ENCODE measurements at places on chromosomes 5 and 9.

GRCh38 chr9:127682351-127683136 is 24.2 kb upstream of the CFAP157 start:
- no peak for DNase-seq

DNA sequence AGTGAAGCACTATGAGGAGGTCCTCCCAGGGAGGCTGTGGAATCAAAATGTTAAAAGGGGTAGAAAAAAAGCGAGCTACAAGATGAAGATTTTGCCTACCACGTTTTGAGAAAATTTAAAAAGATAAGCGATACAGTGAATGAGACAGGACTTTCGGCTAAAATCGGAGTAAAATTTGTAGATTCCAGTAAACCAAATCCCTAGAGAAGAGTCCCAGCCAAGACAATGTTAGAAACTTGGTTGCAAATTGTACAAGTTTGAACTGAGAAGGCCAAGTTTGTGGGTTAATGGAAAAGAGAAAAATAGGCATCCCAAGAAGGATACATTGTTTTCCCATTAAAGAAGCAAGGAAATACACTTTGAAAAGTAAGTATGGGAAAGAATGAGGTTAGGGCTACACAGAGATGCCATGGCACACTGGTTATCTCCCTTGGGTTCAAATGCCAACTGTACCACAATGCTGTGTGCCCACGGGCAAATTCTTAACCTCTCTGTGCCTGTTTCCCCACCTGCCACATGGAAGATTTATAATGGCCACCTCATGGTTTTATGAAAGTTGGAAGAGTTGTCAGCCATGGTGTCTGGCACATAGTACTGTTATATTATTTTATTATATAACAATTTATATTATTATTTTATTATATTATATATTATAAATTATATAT is 16.2 kb upstream of the MGAT1 start:
- DNase-seq, result no peak

- no peak for DNase-seq
These were observed 9.6 kb upstream of the CEP72 start for GRCh38 chr5:602466-603035.

DNA sequence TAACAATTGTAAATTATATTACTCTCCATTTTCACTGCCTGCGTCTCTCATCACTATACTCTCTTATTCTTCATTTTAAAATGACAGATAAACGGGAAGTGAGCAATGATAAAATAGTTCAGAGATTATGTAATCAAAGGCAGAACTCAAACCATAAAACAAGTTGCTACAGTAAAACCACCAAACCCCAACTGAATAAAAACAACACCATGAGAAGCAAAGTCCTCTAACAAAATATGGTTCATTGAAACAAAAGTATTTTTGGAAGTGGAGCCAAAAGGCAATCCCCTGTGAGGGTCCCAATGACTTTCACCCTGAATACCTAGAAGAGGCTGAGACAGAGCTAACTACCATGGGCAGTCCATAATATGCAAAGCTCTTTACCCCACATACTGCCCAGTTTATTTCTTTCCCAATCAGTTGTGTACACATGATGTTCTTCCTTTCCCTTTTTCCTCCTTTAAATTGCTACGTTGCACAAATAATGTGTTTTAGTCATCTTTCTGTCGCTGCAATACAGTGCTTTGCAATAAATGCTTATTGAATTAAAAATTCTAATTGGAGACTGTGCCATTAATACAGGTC is 64.0 kb upstream of the PTGER4 start:
- DNase-seq, result no peak

DNA sequence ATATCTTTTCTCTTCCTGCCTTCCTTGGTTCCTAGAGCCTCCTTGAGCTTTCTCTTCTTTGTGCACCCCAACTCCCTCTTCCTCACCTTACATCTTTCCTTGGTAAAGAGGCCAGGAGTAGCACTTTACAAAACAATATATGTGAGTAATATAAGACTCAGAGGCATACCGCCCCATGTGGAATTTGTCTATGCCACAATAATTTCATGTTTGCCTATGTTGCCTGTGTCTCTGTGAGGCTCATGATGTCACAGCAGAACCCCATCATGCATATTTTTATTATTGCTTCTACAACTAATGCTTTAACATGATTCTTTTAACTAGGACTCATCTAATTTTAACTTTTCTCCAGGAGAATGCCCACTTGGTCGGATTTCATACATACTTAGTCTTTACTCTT is 15.0 kb upstream of the LVRN start:
- DNase-seq, result no peak

DNA sequence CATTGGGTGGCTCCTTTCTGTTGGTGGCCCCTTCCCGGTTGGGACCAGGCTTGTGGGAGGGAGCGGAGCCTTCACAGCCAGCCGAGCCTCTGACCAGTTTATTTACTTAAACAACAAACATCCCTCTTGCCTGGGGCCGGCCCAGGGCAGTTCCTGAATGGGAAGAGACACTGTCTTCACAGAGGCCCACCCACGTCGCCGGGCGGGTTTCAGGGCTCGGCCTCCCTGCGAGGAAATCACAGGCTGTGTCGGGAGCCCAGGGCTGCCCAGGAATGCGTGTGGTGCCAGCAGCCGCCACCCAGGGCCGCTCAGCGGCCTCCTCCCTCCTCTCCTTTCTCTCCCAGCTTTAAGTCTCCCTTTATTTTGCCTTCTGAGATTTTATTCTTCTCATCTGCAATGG is 132.5 kb downstream of the HSD17B3 start:
- no peak for DNase-seq

- DNase-seq, result no peak
These were observed 89.2 kb downstream of the THBS4 start for GRCh38 chr5:80124121-80124918.

GRCh38 chr5:33837301-33837700 is 54.5 kb downstream of the ADAMTS12 start:
- DNase-seq, result no peak

DNA sequence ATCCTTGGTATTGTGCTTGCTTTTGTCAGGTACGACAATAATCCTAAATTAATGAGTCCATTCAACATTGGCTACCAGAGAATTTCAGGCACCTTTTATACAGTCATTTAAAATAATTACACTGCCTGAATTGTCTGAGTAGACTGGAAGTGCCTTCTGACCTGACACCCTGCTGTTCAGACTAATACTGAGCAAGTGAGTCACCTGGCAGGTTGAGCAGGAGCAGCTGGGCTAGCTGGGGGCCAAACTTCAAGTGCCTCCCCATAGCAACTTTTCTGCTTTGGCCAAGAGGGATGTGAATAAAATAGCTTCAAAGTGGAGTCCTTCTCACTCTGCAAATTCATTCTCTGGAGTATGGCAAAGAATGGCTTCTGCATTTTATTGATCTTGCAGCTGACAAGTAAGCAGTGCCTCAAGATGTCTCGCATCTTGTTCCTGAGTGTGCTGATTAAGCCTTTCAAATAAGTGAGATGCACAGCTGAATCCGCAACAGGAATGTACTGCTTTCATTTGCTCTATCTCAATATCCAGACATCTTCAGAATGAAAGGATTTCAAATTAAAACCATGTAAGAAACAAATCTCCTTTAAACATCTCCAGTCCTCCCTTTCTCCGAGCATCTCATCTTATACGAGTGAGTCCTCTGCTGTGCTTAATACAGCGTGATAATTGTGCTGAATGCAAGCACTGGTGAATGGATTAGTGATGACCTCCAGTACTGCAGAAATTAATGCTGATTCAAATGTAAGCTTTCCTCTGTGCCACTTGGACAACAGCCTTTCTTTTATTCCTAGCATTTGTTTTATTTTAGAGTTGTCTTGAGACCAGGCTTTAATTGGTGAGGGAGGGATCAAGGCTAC is 271.2 kb downstream of the EDIL3 start:
- no peak for DNase-seq

- no peak for DNase-seq
These were observed 24.1 kb downstream of the S1PR3 start for GRCh38 chr9:89015336-89015735.

DNA sequence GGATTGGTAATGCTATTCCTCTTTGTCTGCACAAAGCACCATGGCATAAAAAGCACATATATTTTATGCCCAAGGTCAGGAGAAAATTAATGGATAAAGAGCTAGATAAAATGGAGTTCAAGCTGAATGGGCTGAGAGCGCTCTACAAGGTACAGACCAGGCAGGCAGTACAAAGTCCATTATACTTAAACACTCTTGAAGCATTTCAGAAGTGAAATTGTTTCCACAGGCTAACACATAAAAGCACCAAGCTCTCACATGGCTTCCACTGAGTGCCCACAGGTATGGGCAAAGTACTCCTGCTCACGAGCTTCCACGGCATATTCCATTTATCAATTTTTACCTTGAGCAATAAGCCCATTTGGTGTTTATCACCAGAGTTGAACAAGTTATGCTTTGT is 771.2 kb upstream of the DMAC1 start:
- DNase-seq, result no peak

DNA sequence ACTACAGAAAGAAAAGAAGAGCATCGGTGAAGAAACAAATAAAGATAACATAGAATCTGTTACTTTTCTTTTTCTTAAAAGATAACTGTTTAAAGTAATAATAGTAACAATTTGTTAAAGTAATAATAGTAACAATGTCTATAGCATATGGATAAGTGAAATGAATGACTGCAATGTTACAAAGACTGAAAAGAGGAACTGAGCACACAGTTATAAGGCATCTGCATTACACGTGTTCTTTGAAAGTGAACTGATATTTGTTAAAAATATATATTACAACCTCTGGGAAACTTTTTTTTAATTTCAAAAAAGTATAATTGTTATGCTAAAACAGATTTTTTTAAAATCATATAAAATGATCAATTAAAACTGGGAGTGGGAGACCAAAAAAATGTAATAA is 88.4 kb upstream of the FST start:
- DNase-seq, result no peak

DNA sequence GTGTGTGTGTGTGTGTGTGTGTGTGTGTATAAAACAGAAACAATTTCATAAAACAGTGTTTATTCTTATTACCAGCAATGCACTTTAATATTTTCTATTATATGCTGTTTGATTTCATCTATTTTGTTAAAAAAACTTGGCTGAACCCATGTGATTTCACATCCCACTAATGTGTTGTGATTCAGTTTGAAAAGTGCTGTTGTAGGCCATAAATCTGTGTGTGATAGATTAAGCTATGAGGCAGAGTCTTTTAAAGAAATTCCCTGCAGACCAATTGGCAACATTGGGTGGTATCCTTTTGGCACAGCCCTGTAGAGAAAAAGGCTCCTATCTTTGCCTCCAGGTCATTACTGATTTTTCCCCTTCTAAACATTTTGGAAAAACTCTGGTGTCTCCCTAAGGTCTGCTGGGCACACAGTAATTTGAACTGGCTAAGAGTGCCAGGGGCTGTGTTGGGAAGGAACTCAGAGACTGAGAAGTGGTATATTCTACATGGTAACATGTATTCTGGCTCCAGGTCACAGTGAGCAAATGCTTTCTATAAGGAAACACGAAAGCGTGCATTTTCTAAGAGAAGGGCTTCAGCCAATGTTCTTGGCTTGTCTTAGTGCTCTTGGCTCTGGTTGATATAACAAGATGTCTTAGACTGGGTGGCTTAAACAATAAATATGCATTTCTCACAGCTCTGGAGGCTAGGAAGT is 4.5 kb downstream of the CAMK4 start:
- DNase-seq, result no peak

GRCh38 chr5:176492431-176492830 is 44.2 kb downstream of the FAF2 start:
- no peak for DNase-seq

DNA sequence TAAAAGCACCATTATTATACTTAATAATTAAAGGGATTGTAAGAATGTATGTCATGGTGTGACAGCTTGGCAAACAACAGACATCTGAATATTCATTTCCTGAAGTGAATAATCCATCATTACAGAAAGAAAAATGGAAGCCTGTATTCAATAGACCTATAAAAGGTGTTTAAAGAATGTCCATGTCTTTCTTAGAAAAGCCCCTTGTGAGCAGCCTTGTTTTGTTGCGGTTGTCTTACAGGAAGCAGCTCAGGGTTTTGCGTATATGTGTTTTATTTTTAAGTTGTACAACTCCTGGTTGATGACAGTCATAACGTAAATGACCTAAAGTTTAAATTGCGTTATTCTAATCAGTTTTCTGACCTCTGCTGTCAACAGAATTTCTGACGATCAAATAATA is 53.8 kb downstream of the CAST start:
- no peak for DNase-seq

DNA sequence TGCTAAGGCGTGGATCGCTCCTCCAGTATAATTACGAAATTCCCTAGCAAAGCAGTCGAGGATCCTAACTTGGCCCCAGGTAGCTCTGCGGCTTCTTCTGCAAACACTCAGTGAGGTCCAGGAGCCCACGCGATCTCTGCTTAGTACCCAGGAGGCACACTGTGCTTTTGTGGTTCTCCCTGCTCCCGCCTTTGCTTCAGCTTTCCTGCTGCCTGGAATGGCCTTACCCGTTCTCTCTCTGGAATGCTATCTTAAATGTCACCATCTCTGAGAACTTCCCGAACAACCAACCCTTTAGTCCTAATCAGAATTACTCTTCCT is 639 bp downstream of the INVS start:
- no peak for DNase-seq

DNA sequence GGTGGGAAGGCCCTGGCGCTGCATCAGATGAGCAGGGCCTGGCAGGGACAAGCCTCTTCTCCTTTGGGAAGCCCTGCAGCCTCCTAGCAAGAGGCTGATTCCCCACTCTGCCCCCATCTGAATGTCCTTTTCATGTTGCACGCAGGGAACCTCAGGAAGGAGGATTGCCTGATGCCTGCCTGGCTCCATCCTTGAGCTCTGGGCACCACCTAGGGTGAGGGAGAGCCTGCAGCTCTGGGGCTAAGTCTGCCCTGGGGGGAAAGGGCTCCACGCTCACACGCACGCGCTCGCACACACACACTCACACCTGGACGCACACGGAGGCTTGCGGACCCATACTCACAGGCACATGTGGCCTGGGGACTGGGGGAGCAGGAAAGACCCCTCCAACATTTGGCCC is 86.6 kb downstream of the LMX1B start:
- no peak for DNase-seq

GRCh38 chr5:131706281-131706680 is 71.3 kb upstream of the RAPGEF6 start:
- no peak for DNase-seq

- DNase-seq, result no peak
These were observed 14.0 kb downstream of the TGFBR1 start for GRCh38 chr9:99118782-99119466.

DNA sequence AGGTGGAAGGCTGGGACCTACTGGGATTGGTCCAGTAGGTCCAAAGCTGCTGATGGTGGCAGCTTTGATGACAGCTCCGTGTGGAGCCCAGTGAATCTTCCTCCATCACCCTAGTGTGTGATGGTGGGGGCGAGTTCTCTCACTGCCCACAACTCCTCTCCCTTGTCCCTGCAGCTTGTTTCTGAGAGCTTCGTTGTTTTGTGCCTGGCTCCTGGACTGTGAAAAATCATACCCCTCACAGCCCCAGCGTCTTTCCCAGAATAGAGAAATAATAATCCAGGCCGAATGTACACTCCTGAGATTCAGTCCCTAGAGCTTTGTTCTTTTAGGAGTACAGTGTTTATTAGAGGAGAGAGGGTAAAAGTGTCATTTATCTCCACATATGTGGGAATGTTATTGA is 372.2 kb downstream of the ENC1 start:
- no peak for DNase-seq

GRCh38 chr5:17018871-17019270 is 82.8 kb upstream of the MYO10 start:
- DNase-seq, result no peak
